ENCODE measurements at places on chromosomes 12 and 14. TPM values are rescaled to one million over a fixed set of nuclear protein-coding genes. Genes with fewer than 3 reads are reported as not detected.

Gene SOX5
- total RNA-seq, result 49.1 TPM

Gene POU6F1
- total RNA-seq, result 8.2 TPM

Gene ADSS1
- total RNA-seq, result 9.7 TPM

Gene FSCB
- not detected for total RNA-seq

Gene PSMA6
- total RNA-seq, result 177 TPM

Gene NDRG2
- total RNA-seq, result 58.6 TPM

Gene RND1
- total RNA-seq, result 12.4 TPM

Gene MYO1H
- 0.51 TPM for total RNA-seq

DNA sequence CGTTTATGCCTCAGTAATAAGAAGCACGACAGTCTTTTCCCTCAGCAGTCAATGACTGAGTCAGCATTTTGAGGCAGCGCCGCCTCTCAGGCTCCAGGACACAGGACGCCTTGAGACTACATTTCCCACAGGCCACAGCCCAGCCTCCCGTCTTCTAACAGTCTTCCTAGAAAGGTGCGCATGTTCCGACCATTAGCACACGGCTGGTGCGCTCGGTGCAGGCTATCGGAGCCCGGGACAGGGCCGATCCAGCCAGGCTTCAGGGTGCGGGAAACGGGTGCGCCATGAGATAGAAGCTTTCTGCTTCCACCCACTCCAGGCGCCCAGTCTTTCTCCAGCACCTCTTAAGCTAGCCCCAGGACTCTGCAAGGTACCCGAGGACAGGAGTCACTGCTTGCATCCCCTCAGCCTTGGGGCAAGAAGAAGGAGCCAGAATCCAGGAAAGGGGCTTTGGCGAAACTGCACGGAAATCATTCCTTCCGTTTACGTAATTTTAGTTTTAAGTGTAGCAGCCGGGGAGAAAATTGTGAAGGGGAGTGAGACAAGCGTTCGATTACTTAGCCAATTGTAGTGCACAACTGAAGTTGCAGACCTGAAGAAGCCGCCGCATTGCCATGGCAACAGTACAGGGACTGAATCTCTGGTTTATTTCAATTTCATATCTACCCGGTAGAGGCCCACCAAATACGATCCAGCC lies 54.0 kb downstream of the ZNF641 start:
- DNase-seq, result peak; percentile 43

DNA sequence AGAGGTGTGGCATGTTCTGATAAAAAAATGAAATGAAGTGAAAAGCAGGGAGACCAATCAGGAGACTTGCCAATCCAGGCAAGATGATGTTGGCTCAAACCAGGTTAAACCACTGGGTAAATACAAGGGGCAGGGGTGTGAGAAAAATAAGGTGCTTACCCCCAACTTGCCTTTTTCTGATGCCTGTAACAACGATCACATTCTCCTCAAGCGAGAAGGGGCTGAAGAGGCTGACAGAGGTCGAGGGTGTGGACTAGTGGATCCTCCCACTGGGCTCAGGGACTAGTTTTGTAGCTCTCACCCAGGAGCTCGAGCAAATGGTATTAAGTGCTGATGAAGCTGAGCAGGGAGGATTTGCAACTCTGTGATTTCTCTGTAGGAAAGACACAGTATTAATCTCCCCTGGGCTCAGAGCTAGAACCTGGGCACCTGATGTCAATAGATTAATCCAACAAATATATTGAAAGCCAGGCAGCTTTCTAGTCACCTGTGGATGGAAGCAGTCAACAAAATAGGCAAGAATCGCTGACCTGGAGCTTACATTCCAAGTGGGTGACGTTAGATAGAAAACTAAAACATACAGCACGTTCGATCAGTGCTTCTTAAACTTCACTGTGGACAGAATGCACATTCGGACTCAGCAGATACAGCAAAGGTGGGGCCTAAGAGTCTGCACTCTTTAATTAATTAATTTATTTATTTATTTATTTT lies 15.2 kb upstream of the EAPP start:
- DNase-seq, result no peak

DNA sequence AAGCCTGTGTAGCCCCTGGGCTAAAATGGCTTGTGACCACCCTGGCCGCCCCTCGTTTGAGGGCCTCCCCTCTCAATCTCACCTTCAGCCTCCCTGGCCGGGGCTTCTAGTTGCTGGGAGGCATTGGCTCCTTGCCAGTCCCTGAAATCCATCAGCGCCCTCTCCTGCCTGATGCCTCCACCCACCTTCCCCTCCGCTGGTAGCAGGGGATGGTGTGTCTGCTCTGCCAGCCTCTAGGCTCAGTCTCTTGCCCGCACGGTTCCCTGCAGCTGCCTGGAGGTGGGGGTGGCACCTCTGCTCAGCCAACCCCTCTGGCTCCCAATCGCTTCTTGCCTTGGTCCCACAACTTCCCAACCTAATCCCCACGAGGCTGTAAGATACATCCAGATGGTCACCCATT lies 167.9 kb downstream of the PHETA1 start:
- no peak for DNase-seq

DNA sequence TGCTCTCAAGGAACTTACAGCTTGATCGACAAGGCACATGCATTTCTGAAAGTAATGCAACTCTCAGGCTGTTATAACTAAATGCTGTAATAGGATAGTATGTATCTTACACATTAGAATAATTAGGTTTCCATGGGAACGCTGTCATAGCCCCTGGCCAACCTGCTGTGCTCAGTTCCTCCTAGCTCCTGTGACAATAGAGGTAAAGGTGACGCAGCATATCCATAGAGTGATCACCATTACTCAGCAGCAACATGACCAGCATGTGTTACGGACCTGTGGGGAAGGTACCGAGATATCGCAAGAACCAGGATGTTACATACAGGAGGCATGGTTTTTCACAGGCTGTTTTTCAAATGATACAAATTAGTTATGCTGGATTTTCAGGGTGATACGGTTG lies 150.7 kb downstream of the CAND1 start:
- DNase-seq, result no peak

DNA sequence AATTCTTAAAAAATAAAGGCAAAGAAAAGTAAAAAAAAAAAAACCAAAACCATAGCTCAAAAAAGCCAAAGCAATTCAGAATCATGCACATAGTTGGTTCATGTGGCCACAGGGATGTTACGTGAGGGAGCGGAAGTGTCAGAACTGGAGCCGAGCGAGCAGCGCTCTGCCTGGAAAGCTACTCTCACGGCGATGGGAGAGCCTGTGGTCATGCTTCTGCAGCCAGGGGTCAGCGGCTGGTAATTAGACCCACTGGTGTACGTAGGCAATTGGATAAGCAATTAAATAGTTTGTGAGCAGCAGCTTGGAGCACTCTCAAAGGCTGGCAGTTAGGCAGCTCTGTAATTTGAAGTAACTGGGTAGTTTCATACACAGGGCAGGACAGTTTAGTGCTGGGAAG lies 58.1 kb downstream of the TRHDE start:
- DNase-seq, result no peak

GRCh38 chr12:16165506-16165905 lies 112.0 kb downstream of the SLC15A5 start:
- no peak for DNase-seq

- DNase-seq, result no peak
These were observed 88.1 kb downstream of the DNAI7 start for GRCh38 chr12:25106818-25107217.

DNA sequence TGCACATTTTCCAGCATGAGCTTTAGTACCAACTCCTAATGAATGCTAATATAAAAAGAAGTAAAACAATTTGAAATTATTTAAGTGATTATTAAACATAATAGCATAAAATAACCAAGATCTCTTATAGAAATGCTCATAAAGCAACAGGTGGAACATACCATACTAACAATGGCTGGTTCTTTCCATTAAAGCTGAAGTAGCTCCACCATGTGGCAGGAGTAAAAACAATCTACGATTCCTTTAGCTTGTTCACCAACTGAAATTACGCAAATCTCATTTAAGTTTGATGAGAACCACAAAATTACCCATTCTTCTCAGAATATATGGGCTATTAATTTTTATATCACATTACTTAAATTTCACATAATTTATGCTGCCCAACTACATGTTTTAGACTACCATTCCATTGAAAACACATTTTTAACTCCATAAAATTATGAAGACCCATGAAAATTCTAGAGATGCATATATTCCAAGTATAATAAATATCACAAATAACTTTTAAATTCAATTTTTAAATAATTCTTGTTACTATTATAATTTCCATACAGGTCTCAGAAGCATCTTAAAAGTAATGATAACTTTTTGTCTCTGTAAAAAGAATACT lies 213.6 kb downstream of the DAD1 start:
- no peak for DNase-seq

- DNase-seq, result no peak
These were observed 17.6 kb downstream of the CALCOCO1 start for GRCh38 chr12:53709671-53710070.

GRCh38 chr12:79055926-79056674 lies 191.5 kb downstream of the SYT1 start:
- no peak for DNase-seq

DNA sequence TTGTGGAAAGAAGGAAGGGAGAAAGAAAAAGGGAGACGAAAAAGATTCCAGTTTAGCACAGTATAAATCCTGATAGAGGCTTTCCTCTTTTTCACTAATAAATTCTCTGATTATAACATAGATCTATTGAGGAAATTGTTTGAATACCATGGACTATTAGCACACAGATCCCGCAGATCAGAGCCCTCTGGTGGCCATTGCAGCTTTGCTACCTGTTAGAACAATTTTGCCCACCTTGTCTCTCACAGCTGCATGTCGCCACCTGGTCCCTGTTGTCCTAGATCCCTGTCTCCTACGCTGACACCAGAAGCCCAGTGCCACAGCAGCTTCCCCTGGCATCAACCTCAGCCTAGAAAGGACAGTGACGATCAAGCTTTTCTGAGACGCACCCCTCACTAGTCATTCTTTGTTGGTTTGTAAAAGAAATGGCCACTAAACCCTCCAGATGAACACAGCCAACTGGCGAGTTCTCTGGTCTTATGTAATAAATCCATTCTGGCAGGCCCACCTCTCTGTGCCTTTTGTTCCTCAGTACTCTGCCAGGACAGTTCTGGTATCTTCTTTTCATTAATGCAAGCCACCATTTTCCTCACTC lies 9.9 kb downstream of the GPHB5 start:
- no peak for DNase-seq

DNA sequence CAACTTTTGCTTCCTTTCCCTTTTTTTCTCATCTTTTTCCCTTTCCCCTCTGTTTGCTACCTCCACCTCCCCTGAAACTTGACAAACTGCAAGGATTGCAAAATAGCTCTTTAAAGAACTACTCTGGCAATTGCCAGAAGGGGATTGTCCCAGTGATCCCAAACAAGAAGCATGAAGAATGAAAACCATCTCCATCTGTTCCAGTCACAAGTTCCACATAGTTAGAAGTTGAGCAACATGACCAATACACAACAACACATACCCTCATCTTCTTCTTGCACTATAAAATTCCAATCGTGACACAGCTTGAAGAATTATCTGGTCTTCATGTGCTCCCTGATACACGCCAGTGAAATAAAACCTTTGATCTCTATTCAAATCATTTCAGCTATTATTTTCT lies 93.7 kb upstream of the USP15 start:
- no peak for DNase-seq

DNA sequence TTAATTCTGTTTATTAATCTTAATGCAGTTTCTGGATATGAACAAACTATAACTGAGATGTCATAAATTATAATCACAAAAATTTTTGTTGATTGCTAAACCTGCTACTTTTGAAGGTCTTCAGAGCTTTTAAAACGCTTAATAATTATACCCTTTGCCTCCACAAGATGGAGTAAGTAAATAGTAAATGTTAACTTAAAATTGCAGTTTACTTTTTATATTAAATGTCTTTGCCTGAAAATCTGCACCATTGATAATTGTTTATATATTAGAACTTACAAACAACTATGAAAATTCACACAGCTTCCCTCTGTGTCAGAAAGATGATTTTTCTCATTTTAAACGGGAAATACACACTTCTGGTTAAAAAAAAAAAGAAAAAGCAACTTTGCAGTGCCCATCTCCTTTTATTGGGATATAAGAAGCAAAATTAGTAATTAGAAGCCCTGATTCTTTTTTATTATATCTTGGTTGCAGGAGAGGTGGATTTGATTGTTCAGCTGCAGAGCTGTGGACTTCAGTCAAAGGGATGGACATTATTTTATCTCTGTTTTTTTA lies 35.6 kb downstream of the SCFD1 start:
- DNase-seq, result no peak

DNA sequence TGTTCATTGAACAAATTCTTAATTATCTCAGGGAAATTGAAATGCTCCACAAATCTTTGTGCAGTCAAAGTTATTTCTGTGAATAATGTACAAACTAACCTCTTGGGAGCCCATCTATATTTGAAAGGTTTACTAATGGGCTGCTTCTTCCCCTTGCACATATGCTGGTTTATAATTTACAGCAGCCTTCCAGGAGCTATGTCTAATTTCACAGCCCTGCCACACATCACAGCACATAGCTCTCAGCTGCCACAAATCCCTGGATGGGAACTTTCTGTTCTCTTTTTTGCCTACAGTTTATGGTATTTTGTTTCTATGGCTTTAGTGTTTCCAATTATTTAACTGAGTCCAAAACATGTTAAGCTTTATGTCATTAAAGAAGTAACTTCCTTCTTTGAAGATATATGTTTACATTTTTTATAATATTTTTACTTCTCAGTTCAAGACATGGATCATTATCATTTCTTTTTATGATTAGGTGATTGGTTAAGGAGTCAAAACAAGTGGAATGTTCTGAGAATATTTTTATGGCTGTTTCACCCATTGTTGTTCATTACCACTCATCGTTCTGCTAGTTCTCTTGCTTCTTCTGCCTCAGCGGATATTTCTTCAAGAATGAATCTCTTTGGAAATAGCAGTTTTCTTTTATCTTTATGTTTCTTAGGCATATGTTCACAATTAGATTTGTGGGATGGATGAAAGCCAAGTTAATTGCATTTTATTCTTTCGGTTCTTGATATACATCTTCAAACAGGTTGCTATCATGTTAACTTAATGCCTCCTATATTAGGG lies 475.6 kb upstream of the MIS18BP1 start:
- DNase-seq, result no peak

- DNase-seq, result no peak
These were observed 59.7 kb downstream of the PLXNC1 start for GRCh38 chr12:94207849-94208621.

DNA sequence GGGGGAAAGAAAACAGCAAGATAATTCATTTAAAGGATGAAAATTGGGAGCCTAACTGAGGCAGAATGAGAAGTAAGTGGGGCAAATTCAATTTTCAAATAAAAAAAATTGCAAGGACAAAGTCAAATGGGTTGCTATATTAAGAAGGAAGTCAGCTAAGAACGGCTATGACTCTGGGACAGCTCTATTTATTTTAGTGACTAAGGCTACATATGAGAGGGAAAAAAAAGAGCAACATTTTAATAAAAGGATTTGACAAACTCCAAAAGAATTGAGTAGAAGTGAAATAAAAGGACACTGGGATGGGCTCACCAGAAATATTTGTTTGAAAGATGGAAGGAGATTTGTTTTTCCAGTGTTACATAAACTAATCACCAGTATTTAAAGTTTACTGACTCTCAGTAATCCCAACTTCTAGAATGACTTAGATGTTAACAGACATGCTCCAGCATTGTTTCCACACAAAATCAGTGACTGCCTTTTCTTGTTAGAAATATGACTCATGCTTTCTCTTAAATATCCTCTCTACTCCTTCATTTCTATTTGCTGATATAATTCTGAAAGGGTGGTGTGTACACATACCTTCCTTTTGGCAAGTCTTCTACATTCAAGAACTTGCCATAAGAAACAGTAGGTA lies 198.5 kb downstream of the SLC25A21 start:
- DNase-seq, result no peak

- DNase-seq, result no peak
These were observed 90.3 kb downstream of the TPH2 start for GRCh38 chr12:72028966-72029365.

GRCh38 chr14:104973135-104973384 lies 5.1 kb downstream of the AHNAK2 start:
- no peak for DNase-seq

Measured in progenitor cell of endocrine pancreas (in vitro differentiated cells).